ENCODE measurements at places on chromosomes 1 and 21.

DNA sequence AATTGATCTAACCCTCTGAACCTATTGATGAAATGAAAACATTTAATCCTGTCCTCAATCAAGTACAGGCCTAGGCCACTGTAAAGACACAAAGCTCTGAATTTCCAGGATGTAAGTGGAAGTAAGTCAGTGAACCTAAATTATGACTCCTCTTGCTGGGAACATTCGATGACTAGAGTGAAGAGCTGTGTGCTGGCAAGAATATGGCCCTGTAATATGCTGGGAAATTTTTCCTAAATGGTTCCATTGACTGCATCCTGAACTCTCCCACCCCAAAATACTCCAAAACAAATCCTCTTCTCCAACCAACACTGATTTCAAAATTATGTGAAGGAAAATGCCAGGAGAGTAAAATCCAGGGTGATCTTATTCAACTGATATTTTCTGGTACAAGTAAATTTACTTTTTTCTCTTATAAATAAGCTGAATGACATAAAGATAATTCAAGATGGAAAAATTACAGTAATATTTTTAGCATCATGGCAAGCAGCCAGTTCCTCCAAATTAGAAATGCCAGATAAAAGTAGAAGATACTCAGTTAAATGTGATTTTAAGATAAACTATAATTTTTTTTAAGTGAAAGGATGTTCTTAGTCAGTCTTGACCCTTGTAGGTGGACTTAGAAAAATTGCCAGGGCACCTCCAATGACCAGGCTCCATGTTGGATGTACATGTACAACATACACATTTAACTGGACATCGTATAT lies 269.4 kb downstream of the PTGER3 start:
- no peak for DNase-seq

- DNase-seq: no peak
Measured at GRCh38 chr1:100377590-100378361, 25.5 kb downstream of the CDC14A start.

DNA sequence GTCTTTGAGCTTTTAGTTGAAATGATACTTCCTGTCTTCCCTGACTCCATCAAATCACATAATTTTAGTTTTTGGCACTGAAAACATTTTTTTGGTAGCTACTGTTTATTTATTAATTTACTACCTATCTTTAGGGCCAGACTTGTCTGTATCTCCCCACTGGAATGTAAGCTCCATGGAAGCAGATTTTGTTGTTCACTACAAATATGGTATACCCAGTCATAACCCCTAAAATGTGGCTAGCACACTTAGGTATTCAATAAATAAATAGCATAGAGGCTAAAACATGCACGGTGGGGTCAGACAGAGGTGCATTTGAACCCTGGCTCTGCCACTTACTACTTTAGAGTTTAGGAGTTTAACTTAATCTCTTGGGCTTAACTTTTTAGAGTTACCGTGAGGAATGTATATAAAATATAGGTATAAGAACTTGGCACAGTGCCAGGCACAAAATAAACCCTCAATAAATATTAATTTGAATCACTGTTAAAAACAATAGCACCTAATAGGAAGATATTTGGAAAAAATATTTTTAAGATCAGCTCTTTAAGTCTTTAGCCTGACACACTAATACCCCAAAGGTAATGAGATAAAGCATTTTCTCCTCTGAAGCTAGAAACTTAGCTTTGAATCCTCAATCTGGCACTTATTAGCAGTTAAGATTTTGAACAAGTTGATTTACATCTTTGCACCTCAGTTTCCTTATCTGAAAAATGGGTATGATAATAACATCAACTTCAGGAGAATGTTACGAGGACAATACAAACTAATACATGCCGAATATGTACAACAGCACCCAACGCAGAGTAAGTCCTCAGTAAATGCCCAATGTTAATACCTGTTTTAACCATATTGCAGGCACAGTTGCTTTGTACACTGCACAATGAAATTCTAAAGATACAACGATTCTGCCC lies 59.6 kb upstream of the HP1BP3 start:
- DNase-seq: no peak

DNA sequence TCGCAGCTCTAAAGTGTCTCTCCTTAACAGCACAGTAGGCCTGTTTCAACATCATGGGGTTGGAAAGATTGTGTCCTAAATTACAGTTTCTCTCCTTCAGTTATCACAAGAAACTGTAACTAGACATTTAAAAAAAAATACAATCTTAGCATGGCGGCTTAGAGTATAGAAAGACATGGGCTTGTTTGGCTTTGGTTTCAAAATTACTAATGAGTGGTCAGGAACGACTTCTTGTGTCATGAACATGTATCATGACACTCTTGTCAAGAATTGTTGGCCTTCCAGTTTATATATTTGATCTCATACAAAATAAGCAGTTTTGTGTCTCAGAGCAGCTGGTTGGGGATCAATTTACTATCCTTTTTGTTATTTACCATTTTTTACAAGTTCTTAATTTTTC lies 2.1 kb downstream of the GJA8 start:
- DNase-seq: no peak

DNA sequence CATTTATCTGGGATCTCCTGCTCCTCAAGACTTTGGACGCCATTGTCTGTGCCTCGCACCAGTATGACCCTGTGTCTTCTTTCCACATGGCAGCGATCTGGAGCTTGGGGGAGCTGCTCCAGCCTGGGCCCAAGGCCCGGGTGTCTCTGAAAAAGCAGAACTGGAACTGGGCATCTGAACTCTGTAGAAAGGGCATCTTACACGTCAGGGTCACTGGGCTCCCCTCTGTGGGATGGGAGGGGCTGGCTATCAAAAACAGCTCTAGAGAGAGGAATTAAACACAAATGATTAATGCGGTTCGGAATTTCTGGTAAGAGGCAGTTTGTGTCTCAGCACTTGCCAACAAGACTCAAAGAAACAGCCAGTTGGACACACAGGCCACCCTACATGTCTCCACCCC lies 16.1 kb downstream of the FCRL1 start:
- DNase-seq: no peak

DNA sequence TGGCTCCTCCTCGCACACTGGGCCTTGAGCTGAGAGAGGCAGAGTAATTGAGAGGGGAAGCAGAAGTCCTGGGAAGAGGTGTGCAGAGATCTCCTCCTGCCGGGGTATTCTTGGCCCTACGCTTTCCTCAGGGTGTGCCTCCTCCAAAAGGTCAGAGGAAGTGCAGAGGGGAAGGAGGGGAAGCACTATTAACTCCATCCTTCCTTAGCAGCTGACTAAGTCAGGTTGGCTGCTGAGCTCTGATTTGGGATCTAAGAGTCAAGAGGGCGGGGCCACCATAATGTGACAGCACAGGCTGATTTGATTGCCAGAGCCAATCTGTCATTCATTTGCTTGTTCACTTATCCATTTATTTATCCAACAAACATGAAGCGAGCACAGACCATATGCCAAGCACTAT lies 12.3 kb downstream of the ATP2B4 start:
- no peak for DNase-seq
